ENCODE measurements at places on chromosomes 6 and 20.

DNA sequence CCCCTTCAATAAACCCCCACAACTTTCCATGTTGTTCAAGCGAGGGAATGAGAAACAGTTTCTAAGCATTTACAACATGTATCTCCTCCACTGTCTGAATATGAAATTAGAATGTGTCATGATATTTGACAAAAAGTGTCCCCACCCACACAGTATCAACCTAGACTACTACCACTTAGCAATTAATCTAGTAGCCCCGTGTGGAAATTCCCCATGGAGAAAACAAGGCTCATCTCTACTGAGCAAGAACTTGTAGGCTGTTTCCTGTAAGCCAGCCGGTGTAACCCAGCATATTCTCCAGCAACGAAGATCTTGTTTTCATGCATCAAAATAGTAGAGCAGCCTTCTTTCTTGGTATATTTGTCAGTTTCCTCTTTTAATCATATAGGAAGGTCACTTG is 115.0 kb downstream of the IRF4 start:
- DNase-seq = no peak
- H3K27ac ChIP-seq = no peak overlapping the region
- H3K4me1 ChIP-seq = peaks cover 11% of the 10 kb centered on the region
- H3K36me3 ChIP-seq = no peaks in the 10 kb centered on the region

DNA sequence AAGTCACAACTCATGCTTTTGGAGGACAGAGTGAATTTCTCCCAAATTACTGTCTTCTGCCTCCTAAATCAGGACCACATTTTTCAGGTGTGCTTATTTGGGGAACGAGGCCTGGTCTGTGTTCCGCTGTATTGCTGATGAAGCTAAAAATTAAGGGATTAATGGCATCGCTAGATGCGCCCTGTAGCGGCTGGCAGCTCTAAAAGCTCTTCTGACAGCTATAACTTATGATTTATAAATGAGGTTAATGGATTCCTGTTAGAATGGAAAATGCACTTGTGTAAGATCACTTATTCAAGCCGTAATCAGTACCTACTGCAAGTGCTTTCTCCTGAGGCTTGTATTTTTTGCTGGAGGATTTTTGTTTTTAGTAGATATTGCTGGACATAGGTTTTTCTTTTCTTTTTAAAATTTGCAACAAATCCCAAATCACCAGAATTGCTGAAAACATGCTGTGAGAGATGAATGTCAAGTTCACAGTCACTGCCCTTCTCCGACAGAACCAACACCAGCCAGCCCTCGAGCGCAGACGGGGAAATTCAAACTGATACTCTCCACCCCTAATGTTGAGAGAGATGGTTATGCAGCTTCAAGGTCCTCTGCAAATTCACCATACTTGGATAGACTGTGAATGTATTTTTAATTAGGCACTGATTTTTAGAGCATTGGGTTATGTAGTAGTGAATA is 49.1 kb downstream of the AKAP12 start:
- no peaks in the 10 kb centered on the region for H3K27me3 ChIP-seq
- no peak overlapping the region for H3K4me3 ChIP-seq
- DNase-seq = no peak

- no peaks in the 10 kb centered on the region for H3K36me3 ChIP-seq
- H3K4me1 ChIP-seq = no peaks in the 10 kb centered on the region
- no peaks in the 10 kb centered on the region for H3K27me3 ChIP-seq
These were observed 5.2 kb downstream of the SLC35D3 start for GRCh38 chr6:136927292-136927691.

DNA sequence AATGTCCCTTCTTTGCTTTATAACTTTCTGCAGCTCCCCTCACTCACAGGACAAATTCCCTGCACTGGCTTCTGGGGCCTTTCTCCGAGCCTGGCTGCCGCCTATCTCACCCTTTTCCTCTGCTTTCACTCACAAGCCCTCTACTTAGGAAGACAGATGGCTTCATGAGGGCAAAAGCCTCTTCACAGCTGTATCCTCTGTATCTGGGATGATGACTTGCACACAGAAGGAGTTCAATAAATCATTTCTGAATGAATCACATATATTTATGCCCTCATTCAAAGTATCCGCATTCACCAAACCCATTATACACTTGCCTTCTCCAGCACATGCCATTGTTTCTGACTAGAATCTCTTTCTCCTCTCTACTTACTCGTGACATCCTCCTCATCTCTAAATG is 159.0 kb upstream of the RIPOR2 start:
- no peak overlapping the region for H3K27ac ChIP-seq
- no peaks in the 10 kb centered on the region for H3K4me1 ChIP-seq
- no peak for DNase-seq
- no peak overlapping the region for H3K4me3 ChIP-seq
- H3K27me3 ChIP-seq = no peaks in the 10 kb centered on the region

DNA sequence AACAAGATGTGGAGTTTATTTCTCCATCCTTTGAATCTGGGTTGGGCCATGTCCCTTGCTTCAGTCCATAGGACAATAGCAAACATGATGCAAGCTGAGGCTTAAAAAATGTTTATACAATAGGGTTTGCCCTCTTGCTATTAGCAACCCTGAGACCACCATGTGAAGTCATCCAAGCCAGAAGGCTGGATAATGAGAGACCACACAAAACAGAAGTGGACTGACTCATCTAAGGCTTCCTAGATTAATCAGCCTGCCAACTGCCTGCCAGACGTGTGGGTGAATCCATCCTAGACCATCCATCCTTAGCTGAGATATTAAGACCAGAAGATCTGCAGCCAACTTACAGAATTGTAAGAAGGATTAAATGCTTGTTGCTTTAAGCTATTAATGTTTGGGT is 38.1 kb upstream of the ISM1 start:
- H3K4me3 ChIP-seq = no peak overlapping the region
- H3K27ac ChIP-seq = no peak overlapping the region
- no peaks in the 10 kb centered on the region for H3K4me1 ChIP-seq
- no peaks in the 10 kb centered on the region for H3K36me3 ChIP-seq
- no peaks in the 10 kb centered on the region for H3K27me3 ChIP-seq

DNA sequence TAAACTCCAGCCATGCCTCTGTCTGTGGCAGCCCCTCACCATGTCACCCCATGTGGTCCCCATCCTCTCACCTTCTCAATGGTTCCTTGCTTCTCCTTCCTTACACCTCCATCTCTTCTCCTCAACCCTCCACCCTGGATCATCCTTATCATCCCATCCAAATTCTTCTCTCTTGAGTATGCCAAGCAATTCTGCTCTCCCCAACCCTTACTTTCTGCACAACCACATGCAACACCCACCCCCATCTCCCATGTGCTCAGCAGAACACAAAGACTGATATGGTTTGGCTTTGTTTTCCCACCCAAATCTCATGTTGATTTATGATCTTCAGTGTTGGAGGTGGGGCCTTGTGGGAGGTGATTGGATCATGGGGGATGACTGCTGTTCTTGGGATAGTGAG is 42.5 kb upstream of the RALY start:
- H3K36me3 ChIP-seq = no peaks in the 10 kb centered on the region
- no peak overlapping the region for H3K4me3 ChIP-seq
- H3K4me1 ChIP-seq = peaks cover 3% of the 10 kb centered on the region

GRCh38 chr20:32164984-32165735 is 42.4 kb downstream of the PLAGL2 start:
- H3K36me3 ChIP-seq = peaks cover 3% of the 10 kb centered on the region
- no peaks in the 10 kb centered on the region for H3K4me1 ChIP-seq
- H3K27me3 ChIP-seq = no peaks in the 10 kb centered on the region
- H3K27ac ChIP-seq = no peak overlapping the region
- H3K4me3 ChIP-seq = no peak overlapping the region

- no peak overlapping the region for H3K27ac ChIP-seq
- no peak for DNase-seq
- H3K4me1 ChIP-seq = no peaks in the 10 kb centered on the region
- no peaks in the 10 kb centered on the region for H3K27me3 ChIP-seq
- H3K36me3 ChIP-seq = 0 out of 2 replicates have a peak, but pooled peaks cover 3% of the 10 kb centered on the region
These were observed 67.1 kb downstream of the TAF4 start for GRCh38 chr20:61998343-61999121.

DNA sequence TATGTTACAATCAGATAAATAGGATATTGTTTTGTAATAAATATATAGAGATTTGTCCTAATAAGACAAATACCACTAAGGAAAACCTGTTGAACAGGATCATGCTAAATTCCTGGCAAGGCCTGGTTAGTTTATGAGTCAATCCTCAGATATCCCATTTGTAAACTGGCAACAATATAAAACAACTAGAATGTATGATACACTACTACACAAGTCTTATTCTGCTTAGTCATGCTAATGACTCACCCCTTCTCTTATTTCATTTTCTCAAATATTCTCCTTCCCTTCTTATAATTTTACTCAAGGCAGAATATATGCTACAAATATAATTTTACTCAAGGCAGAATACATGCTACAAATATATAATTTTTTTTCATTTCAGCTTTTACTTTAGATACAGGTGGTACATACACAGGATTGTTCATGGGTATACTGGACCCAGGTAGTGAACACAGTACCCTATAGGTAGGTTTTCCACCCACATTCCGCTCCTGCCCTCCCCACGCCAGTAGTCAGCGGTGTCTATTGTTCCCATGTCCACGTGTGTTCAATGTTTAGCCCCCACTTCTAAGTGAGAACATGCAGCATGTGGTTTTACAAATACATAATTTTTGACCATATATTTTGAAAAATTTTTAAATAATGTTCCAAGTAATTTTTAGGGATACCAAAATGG is 6.3 kb downstream of the OSER1 start:
- no peak for DNase-seq
- no peaks in the 10 kb centered on the region for H3K27me3 ChIP-seq
- H3K27ac ChIP-seq = no peak overlapping the region
- H3K4me1 ChIP-seq = peaks cover 10% of the 10 kb centered on the region
- no peak overlapping the region for H3K4me3 ChIP-seq
- H3K36me3 ChIP-seq = peaks cover 2% of the 10 kb centered on the region

DNA sequence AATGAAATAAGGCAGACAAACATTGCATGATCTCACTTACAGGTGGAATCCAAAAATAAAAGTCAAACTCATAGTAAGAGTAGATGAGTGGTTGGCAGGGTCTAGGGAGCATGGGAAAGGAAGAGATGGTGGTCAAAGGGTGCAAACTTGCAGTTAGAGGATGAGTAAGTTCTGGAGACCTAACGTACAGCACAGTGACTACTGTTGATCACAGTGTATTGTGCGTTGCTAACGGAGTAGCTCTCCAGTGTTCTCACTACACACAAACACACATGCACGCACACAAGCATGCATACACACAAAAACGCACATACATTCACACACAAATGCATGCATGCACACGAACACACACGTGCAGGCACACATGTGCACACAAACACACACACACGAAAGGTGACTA is 54.9 kb downstream of the LY86 start:
- no peaks in the 10 kb centered on the region for H3K27me3 ChIP-seq
- H3K36me3 ChIP-seq = no peaks in the 10 kb centered on the region
- no peak overlapping the region for H3K4me3 ChIP-seq
- no peak overlapping the region for H3K27ac ChIP-seq
- H3K4me1 ChIP-seq = no peaks in the 10 kb centered on the region

DNA sequence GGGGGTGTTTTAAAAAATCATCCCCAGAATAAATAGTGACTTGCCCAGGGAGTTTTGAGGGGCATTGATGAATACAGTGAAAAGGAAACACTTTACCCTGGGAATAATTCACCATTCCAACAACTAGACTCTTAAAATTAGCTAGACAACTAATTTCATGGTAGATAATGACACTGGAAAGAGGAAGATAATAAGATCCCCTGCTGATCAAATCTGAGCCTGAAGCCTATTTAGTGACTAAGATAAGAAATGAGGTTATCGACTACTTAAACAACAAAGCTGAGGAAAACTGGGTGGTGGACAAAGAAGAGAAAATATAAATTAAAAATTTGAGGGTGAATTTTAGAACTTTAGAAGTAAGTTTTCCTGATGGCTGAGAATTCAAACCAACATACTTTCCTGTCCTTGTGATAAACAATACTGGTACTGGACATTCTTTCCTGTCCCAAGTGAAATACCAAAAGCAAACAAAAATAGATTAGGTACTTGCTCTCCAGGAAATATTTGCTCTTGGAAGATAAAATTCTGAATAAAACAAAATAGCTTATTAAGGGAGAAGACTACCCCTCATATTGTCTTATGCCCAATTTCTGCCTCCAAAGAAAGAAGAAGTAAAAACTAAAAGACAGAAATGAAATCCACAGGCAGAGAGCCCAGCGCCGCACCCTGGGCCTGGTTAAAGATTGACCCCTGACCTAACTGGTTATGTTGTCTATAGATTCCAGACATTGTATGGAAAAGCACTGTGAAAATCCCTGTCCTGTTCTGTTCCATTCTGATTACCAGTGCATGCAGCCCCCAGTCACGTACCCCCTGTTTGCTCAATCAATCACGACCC is 64.0 kb upstream of the ADGRF4 start:
- H3K27me3 ChIP-seq = no peaks in the 10 kb centered on the region
- H3K4me3 ChIP-seq = no peak overlapping the region
- no peaks in the 10 kb centered on the region for H3K4me1 ChIP-seq
- H3K27ac ChIP-seq = no peak overlapping the region
- DNase-seq = no peak
- H3K36me3 ChIP-seq = no peaks in the 10 kb centered on the region

DNA sequence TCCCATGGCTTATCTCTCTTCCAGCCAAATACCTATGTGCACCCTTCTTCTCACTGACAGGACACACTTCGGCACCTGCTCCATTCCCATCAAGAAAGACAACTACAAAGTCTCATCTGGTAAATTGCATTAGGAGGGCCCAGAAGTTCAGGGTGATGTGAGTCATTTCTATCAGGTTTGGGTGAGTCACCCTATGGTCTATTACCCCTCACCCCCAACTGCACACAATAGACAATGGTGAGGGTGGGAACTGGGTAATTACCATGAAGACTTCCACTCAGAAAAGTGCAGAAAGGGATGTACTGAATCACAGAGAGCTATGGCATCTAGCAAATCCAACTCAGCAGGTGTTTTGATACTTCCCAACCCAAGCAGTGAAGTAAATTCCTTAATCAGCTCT is 54.8 kb downstream of the OPN5 start:
- no peak overlapping the region for H3K27ac ChIP-seq
- no peak for DNase-seq
- H3K4me3 ChIP-seq = no peak overlapping the region
- no peaks in the 10 kb centered on the region for H3K36me3 ChIP-seq
- H3K27me3 ChIP-seq = no peaks in the 10 kb centered on the region

GRCh38 chr6:37177077-37177934 is 7.4 kb downstream of the PIM1 start:
- no peak overlapping the region for H3K27ac ChIP-seq
- no peak for DNase-seq
- no peaks in the 10 kb centered on the region for H3K27me3 ChIP-seq

DNA sequence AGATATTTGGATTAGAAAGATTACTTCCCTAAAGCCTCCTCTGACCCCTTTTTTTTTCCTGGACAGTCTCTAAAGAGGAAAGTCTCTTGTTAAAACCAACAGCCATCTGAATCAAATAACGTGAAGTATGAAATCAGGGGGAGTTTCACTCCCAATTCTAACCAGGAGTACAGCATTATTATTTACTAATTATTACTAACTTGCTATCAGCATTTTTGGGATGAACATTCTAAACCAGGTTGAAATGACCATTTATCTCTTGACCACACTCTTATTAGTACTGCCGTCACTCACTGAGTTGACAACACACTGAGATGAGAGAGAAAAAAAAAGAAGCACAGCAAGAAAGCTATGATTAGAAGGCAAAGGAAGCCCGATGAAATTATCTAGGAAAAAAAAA is 114.4 kb upstream of the BCLAF1 start:
- no peaks in the 10 kb centered on the region for H3K36me3 ChIP-seq
- H3K27ac ChIP-seq = no peak overlapping the region
- H3K4me1 ChIP-seq = peaks cover 9% of the 10 kb centered on the region
- no peak for DNase-seq
- H3K27me3 ChIP-seq = no peaks in the 10 kb centered on the region

- H3K36me3 ChIP-seq = peaks cover 11% of the 10 kb centered on the region
- no peaks in the 10 kb centered on the region for H3K27me3 ChIP-seq
- no peak overlapping the region for H3K4me3 ChIP-seq
- H3K4me1 ChIP-seq = peaks cover 34% of the 10 kb centered on the region
- peak; percentile 73 for DNase-seq
These were observed 23.9 kb downstream of the RPRD1B start for GRCh38 chr20:38057351-38057972.

Data from MM.1S (cell line).